ENCODE measurements at places on chromosomes 16 and 17. TPM values are rescaled to one million over a fixed set of nuclear protein-coding genes. Genes with fewer than 3 reads are reported as not detected.

GRCh38 chr17:50173335-50173941 is 7.6 kb downstream of the SGCA start:
- DNase-seq = no peak

Gene KRTAP4-4
- not detected for polyA plus RNA-seq

DNA sequence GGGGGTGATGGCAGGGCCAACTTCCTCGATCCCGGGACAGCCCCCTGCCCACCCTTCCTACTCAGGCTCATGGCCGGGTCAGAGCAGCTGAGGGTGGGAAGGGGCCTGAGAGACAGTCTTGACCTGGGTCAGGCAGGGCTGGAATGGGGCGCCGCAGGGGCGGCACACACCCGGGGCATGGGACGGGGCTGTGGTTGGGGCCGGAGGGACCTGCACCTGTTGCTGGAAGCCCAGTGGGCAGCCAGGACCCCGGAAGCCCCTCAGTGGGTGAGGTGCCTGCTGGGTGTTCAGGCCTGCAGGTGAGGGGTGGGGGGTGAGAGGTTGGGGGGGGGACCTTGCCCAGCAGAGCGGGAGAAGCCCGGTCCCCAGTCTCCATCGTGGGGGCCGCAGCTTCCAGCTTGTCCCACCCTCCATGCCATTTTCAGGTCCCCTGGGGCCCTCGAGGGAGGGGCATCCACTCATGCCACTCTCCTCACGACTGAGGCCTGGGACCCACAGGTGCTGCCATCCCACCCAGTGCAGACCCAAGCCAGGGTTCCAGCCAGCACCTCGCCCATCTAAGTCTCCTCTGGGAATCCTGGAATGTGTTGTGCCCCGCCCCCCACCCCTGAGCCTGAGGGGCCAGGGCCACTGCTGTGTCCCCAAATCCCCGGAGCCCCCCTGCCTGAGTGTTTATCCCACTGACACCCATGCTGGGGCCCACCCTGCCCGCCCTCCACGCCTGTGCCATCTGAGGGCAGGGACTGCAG is 43.4 kb upstream of the ACSF3 start:
- DNase-seq = no peak

DNA sequence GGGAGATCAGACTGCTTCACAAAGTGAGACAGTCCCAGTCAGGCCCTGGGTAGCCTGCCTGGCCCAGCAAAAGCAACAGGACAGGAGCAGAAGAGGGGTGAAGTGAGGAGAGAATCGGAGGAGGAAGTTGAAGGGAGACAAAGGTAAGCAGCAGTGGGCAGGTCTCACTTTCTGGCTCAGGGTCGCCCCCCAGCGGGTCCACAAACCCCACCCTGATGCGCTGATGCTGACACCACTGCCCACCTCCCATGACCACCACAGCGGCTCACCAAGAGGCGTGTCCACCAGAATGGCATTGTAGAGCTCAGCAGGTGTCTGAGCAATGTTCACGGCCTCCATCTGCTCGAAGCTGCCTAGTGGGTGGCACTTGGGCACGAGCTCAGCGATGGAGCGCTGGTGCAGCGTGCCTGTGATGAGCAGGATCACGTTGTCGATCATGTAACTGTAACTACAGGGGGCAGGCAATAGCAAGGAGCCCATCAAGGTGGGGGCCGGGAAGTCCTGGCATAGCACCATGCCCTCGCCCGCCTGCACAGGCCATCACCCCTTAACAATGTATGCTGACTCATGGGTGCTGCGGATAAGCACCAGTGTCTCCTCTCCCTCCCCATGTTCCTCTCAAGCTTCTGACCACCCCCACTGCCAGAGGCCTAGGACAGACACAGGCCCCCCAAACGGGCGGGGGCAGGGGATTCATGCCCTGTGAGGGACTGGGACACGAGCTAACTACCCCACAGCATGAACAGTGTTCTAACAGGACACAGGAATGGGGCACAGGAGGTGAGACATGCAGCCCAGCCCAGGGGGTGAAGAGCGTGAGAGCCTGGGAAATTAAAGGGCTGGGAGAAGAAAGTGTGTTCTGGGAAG is 13.6 kb downstream of the HSD11B2 start:
- no peak for DNase-seq

Gene ZG16
- not detected for polyA plus RNA-seq

Gene KRTAP9-8
- not detected for polyA plus RNA-seq

- no peak for DNase-seq
Observed at GRCh38 chr16:17329391-17329790, 141.4 kb downstream of the XYLT1 start.

Gene FBXW10B
- not detected for polyA plus RNA-seq

Gene CCR7
- 286 TPM for polyA plus RNA-seq

Gene ARL4D
- 1.9 TPM for polyA plus RNA-seq

Gene DPEP2
- polyA plus RNA-seq = 34.0 TPM

Gene SENP3
- polyA plus RNA-seq = 12.0 TPM

Gene BHLHA9
- not detected for polyA plus RNA-seq

DNA sequence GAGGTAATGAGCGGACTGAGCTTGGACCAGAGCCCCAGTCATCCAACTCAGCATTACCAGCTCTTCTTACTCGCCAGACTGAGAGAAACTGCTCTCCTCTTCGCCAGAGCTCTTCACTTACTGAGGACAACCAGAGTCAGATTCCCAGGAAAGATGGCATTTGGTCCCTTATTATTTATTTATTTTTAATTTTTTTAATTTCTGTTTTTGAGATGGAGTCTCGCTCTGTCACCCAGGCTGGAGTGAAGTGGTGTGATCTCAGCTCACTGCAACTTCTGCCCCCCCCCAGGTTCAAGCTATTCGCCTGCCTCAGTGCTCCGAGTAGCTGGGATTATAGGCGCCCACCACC is 23.3 kb downstream of the DEXI start:
- no peak for DNase-seq

Gene MT1M
- not detected for polyA plus RNA-seq

Gene ZNF423
- polyA plus RNA-seq = not detected

GRCh38 chr16:79358188-79358587 is 242.3 kb downstream of the MAF start:
- no peak for DNase-seq

Gene SYT17
- not detected for polyA plus RNA-seq

Gene KCNH6
- not detected for polyA plus RNA-seq

- no peak for DNase-seq
Observed at GRCh38 chr17:28508211-28508724, 2.1 kb downstream of the FOXN1 start.

Measured in CD8-positive, alpha-beta memory T cell (primary cell).